ENCODE measurements at places on chromosomes 11 and 22. TPM values are rescaled to one million over a fixed set of nuclear protein-coding genes. Genes with fewer than 3 reads are reported as not detected.

NDUFV1 gene
- 179 TPM for total RNA-seq

OR4P4 gene
- not detected for total RNA-seq

MIAT gene
- 0.28 TPM for total RNA-seq

OR5B3 gene
- not detected for total RNA-seq

OR4D9 gene
- total RNA-seq: not detected

MICAL3 gene
- 59.6 TPM for total RNA-seq

IGF2 gene
- 0.14 TPM for total RNA-seq

ADM2 gene
- total RNA-seq: 0.95 TPM

CD3D gene
- not detected for total RNA-seq

TREH gene
- total RNA-seq: not detected

FGF19 gene
- total RNA-seq: 0.17 TPM
